SJSA1 (cell line): ENCODE measurements at places on chromosomes 11 and 22.

DNA sequence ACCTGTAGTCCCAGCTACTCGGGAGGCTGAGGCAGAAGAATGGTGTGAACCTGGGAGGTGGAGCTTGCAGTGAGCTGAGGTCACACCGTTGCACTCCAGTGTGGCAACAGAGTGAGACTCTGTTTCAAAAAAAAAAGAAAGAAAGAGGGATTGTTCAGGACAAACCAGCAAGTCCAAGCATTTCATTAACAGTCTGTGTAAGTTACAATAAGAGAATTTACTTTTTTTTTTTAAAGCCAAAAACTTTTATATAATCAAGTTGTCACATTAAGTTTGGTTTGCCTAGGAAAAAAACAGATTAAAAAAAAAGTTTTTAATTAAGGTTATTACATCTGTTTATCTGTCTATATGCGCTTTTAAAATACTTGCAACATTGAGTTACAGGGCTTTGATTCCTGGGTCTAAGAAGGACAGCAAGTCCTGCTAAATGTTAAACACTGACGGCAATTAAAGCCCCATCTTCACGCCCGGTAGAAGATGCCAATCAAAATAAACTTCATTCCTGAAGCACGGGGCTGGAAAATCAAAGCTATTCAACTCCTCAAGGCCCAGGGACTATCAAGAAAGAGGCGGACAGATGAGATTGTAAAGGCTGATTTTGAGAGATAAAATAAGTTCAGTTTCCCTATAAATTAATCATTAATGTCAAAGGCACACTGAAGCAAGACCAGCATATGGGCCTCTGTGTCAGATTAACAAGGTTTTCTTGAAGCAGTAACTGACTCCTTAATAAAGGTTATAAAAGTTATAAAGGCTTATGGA, 10.7 kb downstream of the TMEM138 start:
- no peak for DNase-seq

GRCh38 chr22:17917490-17917983, 106.8 kb downstream of the MICAL3 start:
- no peak for DNase-seq

- DNase-seq: no peak
Observed at GRCh38 chr11:33706546-33706945, 5.9 kb upstream of the C11orf91 start.

GRCh38 chr22:29456211-29456671, 17.9 kb downstream of the RFPL1 start:
- DNase-seq: no peak

DNA sequence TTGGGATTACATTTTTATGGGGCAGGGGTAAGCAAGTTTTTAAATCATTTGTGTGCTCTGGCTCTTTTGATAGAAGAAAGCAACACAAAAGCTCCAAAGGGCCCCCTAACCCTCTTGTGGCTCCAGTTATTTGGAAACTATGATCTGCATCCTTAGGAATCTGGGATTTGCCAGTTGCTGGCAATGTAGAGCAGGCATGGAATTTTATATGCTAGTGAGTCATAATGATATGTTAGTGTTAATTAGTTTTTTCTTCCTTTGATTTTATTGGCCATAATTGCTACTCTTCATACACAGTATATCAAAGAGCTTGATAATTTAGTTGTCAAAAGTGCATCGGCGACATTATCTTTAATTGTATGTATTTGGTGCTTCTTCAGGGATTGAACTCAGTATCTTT, 10.1 kb downstream of the RAG1 start:
- no peak for DNase-seq

- no peak for DNase-seq
Observed at GRCh38 chr11:128190312-128190711, 397.0 kb downstream of the ETS1 start.

GRCh38 chr11:127454856-127455255, 454.3 kb upstream of the KIRREL3 start:
- no peak for DNase-seq

- DNase-seq: no peak
Observed at GRCh38 chr11:16840951-16841350, 102.5 kb downstream of the C11orf58 start.

DNA sequence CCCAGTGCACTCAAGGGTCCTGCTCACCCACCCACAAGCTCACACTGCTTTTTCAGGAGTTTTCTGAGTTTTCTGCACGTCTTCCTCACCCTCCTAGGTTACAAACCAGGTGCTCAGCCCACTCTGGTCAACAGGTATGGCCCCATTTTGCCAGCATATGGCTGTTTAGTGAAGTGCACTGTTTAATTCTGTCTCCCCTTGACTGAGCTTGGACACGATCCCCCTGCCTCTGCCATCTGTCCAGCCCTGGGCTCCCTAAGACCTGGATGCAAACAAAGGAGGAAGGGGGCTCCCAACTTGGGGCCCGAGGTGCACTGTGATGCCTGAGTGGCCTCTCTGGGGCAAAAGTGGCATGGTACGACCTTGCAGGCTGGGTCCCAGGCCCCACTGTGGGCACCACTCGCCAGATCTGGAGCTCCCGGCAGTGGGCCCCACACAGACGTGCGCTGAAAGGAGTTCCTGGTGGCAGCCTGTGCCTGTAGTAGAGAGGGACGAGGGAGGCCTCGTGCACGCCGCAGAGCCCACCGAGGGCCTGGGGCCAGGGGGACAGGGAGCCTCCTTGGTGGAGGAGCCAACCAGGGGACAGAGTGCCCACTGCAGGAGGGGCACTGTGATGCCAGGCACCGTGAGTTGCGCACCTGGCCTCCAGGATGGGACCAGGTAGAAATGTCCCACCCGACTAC, 37.3 kb upstream of the COMT start:
- DNase-seq: no peak

DNA sequence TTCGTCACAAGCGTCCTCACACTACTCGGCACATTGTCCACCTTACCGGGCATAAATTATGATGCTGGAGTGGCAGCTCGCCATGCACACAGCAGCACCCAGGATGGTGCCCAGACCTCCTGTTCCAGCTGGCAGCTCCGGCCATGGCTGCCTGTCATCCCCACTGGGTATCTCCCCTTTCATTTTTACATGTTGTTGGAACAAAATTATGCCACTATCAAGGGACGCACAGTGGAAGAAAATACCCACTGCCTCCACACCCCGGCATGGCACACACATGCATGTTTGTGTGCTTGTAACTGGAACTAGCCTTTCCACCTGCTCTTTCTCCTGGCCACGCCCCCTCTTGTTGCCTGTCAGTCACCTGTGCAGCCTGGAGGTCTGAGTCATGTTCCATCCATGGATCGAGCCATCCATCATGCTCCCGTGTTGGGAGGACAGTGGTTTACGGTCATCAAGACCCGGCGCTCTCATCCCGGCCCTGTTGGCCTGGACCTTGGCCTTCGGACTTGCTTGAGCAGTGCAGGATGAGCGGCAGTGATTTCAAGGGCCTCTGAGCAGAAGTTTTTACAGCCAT, 1069.6 kb downstream of the BRD1 start:
- peak; percentile 41 for DNase-seq

DNA sequence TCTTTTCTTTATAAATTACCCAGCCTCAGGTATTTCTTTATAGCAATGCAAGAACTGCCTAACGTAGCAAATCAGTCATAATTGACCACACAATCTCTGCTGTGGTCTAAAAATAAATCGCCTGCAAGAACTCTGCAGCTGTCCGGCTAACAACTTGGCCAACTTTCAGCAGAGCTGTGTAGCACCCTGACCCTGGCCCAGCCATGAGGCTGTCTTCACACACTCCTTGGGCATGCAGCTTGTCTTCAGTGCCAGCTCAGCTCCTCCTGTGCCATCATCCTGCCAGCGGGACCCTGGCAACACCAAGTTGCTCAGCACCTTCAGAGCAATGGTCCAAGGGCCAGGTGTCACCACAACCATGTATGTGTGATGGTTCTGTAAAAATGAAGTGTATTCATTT, 355.6 kb downstream of the OPCML start:
- no peak for DNase-seq

DNA sequence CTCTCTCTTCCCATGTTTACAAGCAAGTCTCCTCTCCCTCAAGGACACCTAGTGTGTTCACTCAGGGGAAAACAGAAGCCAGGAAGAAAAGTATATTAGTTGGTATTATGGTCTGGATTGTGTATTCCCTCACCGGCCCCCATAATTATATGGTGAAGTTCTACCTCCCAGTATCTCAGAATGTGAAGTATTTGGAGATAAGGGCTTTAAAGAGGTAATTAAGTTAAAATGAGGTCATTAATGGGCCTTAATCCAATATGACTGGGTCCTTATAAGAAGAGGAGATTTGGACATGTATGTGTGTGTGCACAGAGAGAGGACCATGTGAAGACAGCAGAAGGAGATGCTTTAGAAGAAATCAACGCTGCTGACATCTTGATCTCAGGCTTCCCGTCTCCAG, 26.5 kb upstream of the THY1 start:
- DNase-seq: no peak

DNA sequence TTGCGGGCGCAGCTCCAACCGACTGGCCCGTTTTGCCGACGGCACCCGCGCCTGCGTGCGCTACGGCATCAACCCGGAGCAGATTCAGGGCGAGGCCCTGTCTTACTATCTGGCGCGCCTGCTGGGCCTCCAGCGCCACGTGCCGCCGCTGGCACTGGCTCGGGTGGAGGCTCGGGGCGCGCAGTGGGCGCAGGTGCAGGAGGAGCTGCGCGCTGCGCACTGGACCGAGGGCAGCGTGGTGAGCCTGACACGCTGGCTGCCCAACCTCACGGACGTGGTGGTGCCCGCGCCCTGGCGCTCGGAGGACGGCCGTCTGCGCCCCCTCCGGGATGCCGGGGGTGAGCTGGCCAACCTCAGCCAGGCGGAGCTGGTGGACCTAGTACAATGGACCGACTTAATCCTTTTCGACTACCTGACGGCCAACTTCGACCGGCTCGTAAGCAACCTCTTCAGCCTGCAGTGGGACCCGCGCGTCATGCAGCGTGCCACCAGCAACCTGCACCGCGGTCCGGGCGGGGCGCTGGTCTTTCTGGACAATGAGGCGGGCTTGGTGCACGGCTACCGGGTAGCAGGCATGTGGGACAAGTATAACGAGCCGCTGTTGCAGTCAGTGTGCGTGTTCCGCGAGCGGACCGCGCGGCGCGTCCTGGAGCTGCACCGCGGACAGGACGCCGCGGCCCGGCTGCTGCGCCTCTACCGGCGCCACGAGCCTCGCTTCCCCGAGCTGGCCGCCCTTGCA, 1.0 kb downstream of the FJX1 start:
- DNase-seq: peak; percentile 61

- no peak for DNase-seq
Observed at GRCh38 chr22:44398856-44399837, 86.4 kb upstream of the SHISAL1 start.

- no peak for DNase-seq
Observed at GRCh38 chr11:28690746-28691145, 582.6 kb downstream of the METTL15 start.

DNA sequence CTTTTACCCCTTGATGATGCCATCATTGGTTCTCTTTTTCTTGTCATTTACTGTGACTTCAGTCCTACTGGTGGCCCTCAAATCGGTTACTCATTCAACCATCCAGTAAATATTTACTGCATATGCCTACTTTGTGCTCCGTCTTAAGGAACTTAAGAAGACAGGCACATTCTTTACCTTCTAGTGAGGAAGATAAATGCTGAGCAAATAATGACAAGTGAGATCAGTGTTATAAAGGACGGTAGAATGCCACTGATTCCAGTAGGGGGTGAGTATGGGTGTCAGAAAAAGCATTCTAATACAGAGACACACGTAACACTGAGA, 1.6 kb downstream of the ANKRD42 start:
- no peak for DNase-seq

DNA sequence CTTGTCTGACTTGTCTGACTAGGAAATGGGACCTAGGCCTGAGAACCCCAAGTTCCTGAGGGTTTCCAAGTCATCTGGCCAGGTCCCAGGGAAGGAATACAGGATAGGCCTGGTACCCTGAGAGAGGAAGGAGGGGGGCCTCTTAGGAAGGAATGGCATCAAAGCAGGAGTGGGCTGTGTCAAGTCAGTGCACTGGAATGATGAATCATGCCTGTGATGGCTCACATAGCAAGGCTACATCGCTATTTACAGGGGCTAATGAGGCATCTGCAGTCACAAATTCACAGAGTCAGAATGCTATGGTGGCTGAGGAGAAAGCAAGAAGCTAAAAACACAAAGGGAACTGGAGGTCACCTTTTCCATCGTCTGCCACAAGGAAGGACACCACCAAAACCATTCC, 247.3 kb downstream of the NXPE2 start:
- no peak for DNase-seq

- DNase-seq: no peak
Observed at GRCh38 chr22:49768951-49769690, 58.6 kb downstream of the BRD1 start.

DNA sequence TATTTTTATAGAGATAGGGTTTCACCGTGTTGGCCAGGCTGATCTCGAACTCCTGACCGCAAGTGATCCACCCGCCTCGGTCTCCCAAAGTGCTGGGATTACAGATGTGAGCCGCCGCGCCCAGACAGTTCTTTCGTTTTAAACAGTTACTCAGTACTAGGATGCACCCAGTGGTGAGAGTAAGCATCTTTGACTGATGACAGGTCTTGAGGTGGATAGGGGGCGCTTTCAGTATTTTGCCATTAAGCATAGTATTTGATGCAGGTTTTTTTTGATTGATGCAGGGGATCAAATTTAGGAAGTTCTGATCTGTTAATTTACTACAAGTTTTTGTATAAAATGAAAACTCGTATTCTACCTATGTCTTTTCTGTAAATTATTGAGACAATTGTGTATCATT, 13.2 kb upstream of the TRIM34 start:
- DNase-seq: no peak
